RWPE2 (cell line): ENCODE measurements at places on chromosomes 3 and 15.
A peak's percentile ranks its signal among the peaks of the same experiment; 100 is the strongest.

- H3K36me3 ChIP-seq: peaks cover 95% of the 10 kb centered on the region
- DNase-seq: no peak
- H3K27me3 ChIP-seq: no peaks in the 10 kb centered on the region
- no peak overlapping the region for H3K4me3 ChIP-seq
- no peak overlapping the region for H3K27ac ChIP-seq
Measured at GRCh38 chr3:186798239-186798874, 7.9 kb downstream of the RFC4 start.

DNA sequence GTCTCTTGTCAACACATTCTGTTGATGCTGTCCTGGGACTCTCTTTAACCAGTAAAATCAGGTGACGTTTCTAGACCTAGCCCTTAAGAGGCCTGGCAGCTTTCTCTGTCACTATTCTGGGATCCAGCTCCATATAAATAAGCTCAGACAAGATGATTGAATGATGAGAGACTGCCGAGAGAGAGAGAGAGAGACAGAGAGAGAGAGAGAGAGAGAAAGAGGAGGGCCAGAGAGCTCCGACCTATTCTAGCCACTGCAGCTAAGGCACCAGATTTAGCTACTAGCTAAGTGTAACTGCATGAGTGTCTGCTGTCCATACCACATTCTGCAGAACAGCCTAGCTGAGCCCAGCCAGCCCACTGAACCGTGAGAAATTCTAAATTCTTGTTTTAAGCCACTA, 36.1 kb upstream of the CTXND1 start:
- no peak overlapping the region for H3K27ac ChIP-seq
- H3K4me1 ChIP-seq: no peaks in the 10 kb centered on the region
- peaks cover 5% of the 10 kb centered on the region for H3K27me3 ChIP-seq
- no peak overlapping the region for H3K4me3 ChIP-seq
- no peaks in the 10 kb centered on the region for H3K36me3 ChIP-seq

- no peak overlapping the region for H3K4me3 ChIP-seq
- H3K4me1 ChIP-seq: no peaks in the 10 kb centered on the region
- H3K36me3 ChIP-seq: no peaks in the 10 kb centered on the region
- no peak overlapping the region for H3K27ac ChIP-seq
- H3K27me3 ChIP-seq: no peaks in the 10 kb centered on the region
- DNase-seq: no peak
Measured at GRCh38 chr15:57494581-57494980, 97.1 kb upstream of the MYZAP start.

DNA sequence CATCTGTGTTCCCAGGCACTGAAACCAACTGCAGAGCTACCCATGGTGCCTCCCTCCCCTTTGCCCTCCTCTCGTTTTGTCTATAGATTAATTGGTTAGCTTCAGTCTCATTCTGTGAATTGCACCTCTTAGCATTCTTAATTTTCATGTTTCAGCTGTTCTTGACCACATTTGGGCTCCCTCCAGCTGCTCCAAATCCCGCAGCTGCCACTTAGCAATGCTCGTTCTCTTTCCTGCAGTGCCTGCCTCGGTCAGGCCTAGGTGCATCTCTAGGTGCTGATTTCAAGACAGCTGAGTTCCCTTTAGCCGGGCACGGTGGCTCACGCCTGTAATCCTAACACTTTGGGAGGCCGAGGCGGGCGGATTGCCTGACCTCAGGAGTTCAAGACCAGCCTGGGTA, 47.0 kb upstream of the SMAD3 start:
- H3K27me3 ChIP-seq: no peaks in the 10 kb centered on the region
- no peaks in the 10 kb centered on the region for H3K36me3 ChIP-seq
- no peak overlapping the region for H3K4me3 ChIP-seq
- peaks cover 10% of the 10 kb centered on the region for H3K4me1 ChIP-seq
- no peak for DNase-seq
- H3K27ac ChIP-seq: no peak overlapping the region

- peaks cover 6% of the 10 kb centered on the region for H3K4me1 ChIP-seq
- no peak overlapping the region for H3K27ac ChIP-seq
- no peak for DNase-seq
- H3K4me3 ChIP-seq: no peak overlapping the region
Measured at GRCh38 chr3:48532977-48533337, 23.6 kb downstream of the PFKFB4 start.

- H3K4me3 ChIP-seq: no peak overlapping the region
- H3K27ac ChIP-seq: no peak overlapping the region
- no peaks in the 10 kb centered on the region for H3K36me3 ChIP-seq
- no peaks in the 10 kb centered on the region for H3K4me1 ChIP-seq
- DNase-seq: no peak
- no peaks in the 10 kb centered on the region for H3K27me3 ChIP-seq
Measured at GRCh38 chr3:193910886-193911738, 224.8 kb upstream of the HES1 start.

DNA sequence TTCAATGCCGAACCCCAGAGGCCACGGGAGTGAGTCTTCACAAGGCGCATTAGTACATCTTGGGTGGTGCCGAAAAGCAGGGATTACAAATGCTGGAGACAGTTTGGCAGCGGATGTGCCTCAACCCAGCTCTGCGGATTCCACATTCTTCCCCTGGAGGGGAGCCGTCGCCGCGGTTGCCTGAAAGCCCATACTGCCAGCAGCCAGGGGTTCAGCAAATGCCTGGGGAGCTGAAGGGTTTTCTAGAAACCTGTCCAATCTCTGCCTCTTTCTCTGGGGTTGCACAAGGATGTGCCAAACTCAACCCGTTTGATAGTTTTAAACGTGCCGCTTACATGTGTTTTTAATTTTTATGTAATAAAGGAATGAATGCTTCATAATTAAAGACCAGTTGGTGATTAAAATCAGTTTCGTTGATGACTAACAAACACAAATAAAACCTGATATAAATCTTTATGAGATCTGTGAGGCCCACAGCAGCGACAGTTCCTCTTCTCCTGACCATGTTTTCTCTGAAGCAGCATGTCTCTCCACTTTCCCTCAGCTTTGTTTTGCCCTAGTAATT, 74.6 kb upstream of the LEKR1 start:
- H3K27me3 ChIP-seq: no peaks in the 10 kb centered on the region
- DNase-seq: no peak
- H3K36me3 ChIP-seq: no peaks in the 10 kb centered on the region
- peaks cover 11% of the 10 kb centered on the region for H3K4me1 ChIP-seq
- peak overlapping the region; percentile 31 for H3K27ac ChIP-seq
